ENCODE measurements at places on chromosomes 12 and 14.
A peak's percentile ranks its signal among the peaks of the same experiment; 100 is the strongest.

- no peak for DNase-seq
Measured at GRCh38 chr12:102891756-102892155, 25.3 kb downstream of the PAH start.

GRCh38 chr12:117821480-117822175 is 147.2 kb downstream of the KSR2 start:
- no peak for DNase-seq

DNA sequence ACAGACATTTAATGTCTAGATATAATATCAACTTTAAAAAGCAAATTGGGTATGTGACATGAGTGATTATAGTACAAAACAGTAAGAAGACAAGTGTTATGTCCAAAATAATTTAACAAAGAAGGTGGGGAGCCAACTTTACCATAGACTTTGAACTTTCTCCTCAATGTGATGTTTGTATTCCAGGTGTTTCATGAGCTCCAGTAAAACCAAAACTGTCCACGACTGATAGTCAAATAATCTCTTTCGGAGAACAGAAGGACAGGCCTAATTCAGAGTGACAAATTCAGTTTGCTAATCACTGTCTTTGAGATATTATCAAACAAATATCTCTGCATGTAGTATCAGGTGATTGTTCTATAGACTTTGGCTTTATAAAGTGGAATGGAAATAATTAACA is 1112.6 kb downstream of the SLC6A15 start:
- no peak for DNase-seq

- DNase-seq = no peak
Measured at GRCh38 chr14:105144666-105145380, 23.8 kb downstream of the JAG2 start.

DNA sequence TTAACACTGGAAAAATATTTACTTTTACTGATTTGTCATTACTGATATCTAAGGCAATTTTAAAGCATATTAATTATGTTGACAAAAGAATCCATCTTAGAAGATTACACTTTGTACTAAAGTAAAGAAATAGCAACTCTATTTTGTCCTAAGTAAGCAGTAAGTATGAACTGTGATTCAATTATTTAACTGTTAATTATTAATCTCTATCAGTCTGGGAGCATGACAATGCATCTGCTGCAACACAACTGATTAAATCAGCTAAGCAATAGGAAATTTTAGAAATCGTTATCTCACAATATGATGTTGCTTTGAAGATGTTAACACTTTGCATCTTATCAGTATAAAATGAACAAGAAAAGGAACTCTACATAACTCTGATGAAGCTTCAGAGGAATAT is 172.3 kb downstream of the DPY19L2 start:
- no peak for DNase-seq

DNA sequence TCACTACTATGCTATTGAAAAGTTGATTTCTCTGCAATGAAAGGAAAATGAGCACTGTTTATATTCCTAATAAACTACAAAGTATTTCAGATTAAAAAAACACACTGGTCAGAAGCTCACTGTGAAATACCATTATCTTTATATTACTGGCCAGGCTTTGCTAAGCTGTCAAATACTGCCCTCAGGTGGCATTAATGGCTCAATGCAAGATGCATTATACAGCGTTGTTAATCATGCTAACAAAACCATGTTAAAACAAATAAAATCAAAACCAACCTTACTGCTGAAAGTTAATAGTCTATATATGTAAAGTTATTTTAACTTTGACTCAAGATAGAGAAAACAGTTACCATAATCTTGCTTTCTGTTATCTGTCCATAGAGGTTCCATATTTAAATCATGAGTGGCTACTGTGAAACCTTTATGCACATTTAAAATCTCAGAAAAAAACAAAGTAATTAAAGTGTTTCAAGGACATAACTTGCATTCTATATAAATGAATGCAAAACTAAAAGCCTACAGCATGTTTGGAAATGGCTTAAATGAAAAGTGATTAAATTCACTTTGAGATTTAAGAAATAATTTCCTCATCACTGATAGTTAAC is 121.7 kb downstream of the RALGAPA1 start:
- peak; percentile 14 for DNase-seq

- no peak for DNase-seq
Measured at GRCh38 chr14:64110802-64111201, 183.4 kb downstream of the ESR2 start.

- DNase-seq = no peak
Measured at GRCh38 chr12:122846622-122847515, 11.6 kb downstream of the HIP1R start.

DNA sequence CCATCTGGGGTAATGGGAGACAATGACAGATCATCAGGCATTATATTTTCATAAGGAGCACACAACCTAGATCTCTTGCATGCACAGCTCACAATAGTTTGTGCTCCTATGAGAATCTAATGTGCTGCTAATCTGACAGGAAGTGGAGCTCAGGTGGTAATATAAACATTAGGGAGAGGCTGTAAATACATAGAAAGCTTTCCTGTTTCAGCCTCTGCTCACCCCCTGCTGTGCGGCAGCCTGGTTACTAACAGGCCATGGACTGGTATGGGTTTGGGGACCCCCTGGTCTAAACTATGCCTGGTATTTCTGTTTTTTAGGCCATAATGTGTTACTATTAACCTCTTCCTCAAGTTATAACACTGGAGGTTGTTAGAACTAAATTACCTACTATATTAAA is 1373.7 kb downstream of the LRFN5 start:
- DNase-seq = no peak

DNA sequence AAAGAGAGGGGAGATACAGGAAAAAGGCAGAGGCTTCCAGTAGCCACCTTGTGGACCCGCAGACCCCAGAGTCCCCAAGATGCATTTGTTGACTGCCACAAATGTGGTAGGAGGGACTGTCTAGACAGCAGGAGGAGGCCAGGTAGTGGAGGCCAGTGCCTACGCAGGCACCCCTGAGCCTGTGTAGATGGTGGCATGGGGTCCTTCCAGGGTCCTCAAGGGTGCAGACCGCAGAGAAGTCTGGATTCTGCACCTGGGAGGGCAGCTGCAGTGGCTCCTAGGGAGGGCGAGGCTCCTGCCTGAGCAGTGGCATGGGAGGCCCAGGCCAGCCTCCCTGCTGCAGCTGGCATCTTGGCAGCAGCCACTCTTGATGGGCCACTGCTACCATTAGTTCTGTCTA is 119.7 kb downstream of the NTS start:
- DNase-seq = no peak

DNA sequence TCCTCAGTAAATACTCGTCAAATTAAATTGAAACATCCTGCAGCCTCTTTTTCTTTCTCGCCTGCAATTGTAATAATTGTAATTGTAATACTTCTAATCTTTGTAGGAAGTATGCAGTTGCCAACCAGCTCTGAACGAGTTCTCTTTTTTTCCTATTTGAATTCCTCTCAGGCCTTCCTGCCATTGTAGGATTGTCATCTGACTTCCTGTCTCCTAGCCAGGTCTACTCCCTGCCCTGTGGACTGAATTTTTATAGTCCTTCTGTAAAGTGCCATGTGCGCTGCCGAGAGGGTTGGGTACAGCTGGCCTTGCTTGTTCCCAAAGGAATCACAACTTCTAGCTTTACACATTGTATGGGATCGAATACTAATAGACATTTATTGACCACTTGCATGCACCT is 183.3 kb downstream of the SSPN start:
- DNase-seq = peak; percentile 52

DNA sequence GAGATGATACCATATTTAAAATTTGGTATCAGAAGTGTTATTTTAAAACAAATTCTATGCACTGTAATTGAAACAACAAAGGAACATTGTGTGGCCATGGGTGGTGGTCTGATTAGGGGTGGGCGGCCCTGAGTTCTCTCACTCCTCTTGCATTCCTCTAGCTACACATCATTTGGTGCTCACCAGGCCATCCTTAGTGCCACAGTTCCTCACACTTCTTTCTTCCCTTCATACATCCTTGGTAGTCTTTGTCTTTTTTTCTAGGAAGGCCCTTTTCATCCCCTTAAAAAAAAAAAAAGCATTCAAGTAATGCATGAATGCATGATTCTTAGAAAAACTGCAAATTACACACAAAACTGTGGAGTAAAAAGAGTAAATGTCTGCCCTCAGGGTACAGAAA is 2.4 kb upstream of the MANSC4 start:
- no peak for DNase-seq

DNA sequence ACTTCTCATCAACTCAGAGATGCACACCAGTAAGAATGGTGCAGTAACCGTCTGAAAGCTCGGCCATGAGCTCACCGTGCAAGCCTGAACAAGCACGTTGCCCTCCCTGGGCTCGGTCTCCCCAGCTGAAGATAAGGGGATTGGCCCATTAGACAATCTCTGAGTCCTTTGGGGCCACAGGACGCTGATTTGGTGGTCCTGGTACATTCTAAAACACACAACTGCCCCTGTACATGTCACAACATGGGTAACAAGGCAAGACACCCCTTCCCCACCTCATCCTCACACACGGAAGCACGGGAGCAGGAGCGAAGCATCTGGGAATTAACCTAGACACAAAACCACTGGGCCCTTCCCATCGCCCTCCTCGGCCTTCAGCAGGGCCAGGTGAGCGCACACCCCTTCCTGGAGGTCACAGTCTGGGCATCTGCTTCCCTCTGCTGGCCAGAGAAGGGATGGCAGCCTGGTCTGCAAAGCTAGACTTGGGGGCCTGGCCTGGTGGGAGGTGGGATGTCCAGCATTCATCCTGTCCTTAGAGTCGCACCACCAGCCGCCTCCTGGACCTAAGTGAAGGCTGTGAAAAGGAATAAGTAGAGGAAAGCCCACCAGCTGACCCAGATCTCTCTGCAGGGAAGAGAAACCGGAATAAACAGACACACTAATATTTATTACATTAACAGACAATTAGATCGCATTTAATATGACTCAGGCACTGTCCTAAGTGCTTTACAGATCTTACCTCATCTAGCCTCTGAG is 18.9 kb upstream of the SMUG1 start:
- DNase-seq = peak; percentile 8

- DNase-seq = no peak
Measured at GRCh38 chr12:75508159-75508558, 3.2 kb downstream of the KRR1 start.

DNA sequence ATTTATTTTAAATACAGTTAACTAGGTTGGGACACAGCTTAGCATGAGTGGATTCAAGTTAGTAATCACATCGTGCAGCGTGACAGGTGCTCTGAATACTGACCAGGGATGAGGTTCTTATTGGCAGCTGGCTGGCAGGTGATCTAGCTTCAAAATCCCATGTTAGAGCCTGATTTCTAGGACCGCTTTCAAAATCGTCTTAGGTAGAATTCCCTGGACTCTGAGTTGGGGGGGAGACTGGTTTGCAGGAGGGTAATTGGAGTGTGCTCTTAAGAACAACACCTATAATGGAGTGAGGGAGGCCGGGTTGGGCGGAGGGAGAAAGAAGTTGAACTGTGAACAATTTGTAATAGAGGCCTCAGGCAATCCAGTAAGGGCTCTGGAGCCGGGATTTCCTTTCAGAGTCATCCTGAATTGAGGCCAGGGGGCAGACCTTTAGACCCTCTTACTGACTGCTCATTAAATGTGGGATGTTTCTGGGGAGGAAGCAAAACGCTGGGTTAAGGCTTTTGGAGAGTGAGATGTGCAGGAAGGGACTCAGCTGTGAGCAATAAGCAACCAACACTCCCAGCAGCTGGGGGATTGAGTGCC is 874 bp upstream of the YARS2 start:
- no peak for DNase-seq

DNA sequence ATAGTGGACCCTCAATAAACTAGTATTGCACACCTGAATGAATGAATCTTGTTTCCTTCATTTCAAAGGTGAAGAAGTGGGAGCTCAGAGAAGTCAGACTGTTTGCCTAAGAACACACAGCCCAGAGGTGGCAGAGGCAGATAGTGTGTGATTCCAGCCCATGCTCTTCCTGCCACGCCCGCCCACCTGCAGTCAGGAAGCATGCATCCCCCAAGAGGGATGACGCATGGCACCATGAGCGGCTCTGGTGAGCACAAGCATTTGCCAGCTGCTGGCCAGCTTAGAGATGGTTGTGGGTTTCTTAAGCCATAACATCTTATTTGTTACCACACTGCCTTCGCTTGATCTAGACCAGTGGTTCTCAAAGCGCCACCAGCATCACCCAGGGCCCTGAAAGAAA is 133.8 kb downstream of the RIMBP2 start:
- no peak for DNase-seq

All from DMS153 (cell line).